Stimulated activated CD4-positive, alpha-beta T cell treated with anti-CD3 and anti-CD28 coated beads, Interleukin-1b, Interleukin-23, amount 100 ng/mL, for 1 hour (primary cell): ENCODE measurements at places on chromosomes 4 and X.
A peak's percentile ranks its signal among the peaks of the same experiment; 100 is the strongest.

- no peak for DNase-seq
These were observed 2.4 kb upstream of the CLDN24 start for GRCh38 chr4:183324619-183325018.

DNA sequence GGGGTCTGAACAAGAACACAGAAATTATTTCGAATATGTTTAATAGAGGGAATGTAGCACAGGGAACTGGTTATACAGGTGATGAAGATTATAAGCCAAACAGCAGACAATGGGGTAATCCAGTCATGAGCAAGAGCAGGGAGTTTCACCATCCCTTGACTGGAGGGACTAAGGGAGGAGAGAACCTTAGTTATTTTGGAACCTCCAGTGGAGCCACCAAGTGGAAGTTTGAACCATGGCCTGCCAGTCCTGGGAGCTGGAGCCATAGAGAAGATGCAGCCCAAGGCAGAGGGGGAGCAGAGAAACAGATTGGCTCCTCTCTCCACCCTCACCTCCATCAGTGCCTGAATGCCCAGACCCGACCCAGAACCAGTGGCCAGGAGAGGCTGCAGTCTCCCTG, 264.6 kb upstream of the RASGEF1B start:
- no peak for DNase-seq

DNA sequence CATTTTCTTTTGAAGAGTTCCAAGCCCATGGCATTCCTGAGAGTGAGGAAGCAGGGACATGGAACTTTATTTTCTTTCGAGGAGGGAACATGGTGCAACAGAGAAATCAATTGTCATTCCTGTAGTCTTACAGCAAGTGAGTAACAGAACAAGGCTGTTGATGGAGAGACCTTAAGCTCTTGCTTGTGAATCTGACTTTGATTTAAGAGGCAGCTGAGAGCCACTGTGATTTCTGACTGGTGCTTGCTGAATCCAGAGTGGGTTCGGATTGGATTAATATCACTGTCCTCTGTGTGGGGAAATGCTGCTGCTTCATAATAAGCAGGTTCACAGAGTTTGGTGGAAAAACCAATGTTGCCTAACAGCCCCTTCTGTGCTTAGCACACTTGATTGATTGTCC, 4.7 kb upstream of the ATP1B4 start:
- DNase-seq, result no peak

- no peak for DNase-seq
These were observed 190.7 kb upstream of the RPL34 start for GRCh38 chr4:108429662-108430061.

DNA sequence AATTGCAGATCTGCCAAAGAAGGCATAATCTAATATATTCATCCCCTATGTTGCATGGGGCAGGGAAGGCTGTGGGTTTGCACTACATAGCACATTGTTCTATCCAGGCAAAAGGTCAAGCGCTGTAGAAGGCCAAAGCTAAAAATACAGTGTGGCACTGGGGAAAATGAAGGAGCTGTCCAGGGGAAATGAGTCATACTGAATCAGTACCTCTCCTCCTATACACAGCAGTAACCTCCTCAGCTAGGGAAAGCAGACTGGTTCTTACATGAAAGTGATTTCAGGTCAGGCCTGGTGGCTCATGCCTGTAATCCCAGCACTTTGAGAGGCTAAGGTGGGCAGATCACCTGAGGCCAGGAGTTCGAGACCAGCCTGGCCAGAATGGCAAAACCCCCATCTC, 31.0 kb upstream of the SLC25A4 start:
- DNase-seq, result no peak

DNA sequence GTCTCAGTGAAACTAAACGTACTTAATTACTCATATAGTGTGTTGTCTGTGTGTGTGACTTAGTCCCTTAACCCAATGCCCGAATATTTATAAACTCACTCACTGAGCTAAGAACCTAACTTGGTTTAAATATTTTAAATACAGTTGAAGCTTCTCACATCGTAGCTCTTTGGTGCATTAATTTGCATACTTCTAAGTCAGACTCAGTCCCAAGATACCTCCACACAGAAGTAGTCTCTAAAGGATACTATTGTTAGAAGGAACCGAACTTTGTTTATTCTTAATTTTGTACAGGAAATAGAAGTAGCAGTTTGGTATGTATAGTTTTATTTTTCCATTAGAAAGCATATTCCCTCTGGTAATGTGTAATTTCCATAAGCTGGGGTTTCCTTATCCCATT, 54.0 kb upstream of the NKAP start:
- no peak for DNase-seq

GRCh38 chr4:183876268-183876934, 28.7 kb upstream of the STOX2 start:
- DNase-seq, result no peak

GRCh38 chr4:106160560-106160959, 155.4 kb downstream of the TBCK start:
- no peak for DNase-seq

- DNase-seq, result no peak
These were observed 100.3 kb upstream of the DDIT4L start for GRCh38 chr4:100290585-100290984.

DNA sequence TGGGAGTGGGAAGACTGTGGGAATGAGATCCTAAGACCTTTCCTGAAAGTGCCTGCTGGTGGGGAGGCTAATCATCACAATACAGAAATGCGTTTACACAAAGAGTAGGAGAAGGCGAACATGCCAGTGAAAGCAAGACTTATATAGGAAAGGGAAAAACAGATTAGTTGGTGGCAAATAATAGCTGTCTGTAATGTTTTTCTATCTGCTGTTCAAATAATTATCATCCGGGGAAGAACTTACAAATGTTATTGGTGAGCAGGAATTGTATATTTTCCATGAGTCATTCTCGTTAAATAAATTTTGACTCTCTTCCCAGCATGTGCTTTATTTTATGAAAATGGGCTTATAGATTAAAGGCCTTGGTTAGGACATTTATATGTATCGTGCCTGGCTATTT, 196.5 kb downstream of the ARHGAP10 start:
- DNase-seq, result no peak

- DNase-seq, result no peak
These were observed 365.9 kb downstream of the CXXC4 start for GRCh38 chr4:104128850-104129213.

GRCh38 chrX:68847172-68847571, 18.4 kb downstream of the EFNB1 start:
- DNase-seq, result no peak

GRCh38 chr4:153555730-153556434, 89.7 kb downstream of the TMEM131L start:
- DNase-seq, result no peak

DNA sequence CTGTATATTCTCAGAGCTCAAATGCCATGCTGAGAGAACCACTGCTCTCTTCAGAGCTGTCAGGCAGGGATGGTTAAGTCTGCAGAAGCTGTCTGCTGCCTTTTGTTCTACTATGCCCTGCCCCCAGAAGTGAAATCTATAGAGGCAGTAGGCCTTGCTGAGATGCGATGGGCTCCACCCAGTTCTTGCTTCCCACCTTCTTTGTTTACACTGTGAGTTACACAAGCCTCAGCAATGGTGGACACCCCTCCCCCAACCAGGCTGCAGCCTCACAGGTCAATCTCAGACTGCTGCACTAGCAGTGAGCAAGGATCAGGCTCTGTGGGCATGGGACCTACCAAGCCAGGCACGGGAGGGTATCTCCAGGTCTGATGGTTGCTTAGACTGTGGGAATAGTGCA, 271.6 kb downstream of the CENPC start:
- DNase-seq, result no peak

- no peak for DNase-seq
These were observed 2051.3 kb downstream of the PCDH7 start for GRCh38 chr4:32771491-32771890.

DNA sequence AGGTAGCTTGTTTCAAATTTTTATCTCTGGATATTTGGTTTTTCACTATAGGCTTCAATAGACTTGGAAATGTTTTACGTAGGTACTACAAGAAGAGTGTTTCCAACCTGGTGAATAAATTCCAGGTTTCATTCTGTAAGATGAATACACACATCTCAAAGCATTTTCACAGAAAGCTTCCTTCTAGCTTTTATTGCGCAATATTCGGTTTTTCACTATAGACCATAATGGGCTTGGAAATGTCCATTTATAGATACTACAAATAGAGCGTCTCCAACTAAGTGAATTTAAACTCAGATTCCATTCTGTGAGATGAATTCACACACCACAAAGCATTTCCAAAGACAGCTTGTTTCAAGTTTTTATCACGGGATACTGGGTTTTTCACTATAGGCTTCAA, 857.7 kb upstream of the HS3ST1 start:
- no peak for DNase-seq

GRCh38 chr4:74095482-74095881, 3.5 kb downstream of the CXCL2 start:
- DNase-seq, result no peak

DNA sequence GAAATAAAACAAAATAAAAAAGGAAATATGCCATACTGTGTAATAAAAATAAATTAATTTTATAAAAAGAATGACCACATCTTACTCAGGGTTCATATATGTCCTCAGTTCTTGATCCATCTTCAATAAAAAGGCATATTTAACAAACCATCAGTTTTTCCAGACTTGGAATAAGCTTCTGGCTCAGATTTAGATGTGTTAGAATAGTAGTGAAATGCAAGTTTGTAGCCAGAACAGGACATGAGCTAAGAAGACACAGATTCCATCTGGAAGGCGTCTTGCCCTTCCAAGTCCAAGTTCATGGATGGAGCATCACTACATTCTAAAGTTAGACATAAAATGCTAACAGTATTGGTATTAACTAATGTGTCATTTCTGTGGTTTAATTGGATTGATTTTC, 10.3 kb upstream of the LSM6 start:
- DNase-seq, result no peak

DNA sequence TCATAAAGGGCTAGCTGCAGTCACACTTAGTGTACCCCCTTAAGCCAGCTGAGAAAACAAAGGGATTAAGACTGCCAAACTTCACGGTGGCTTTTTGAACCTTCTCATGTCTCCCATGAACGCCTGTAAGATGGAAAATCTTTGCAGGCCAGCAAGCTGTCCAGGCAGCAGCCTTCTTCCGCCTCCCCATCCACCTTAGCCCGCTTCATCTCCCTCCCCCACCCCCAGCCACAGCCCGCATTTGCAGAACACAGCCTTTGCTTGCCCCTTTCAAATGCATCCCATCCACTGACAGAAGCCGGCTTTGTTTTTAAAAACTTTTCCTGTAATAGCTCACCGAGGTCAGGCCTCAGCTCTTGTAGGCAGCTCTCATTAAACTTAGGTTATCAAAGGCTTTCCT, 113.8 kb upstream of the FAM9B start:
- no peak for DNase-seq

DNA sequence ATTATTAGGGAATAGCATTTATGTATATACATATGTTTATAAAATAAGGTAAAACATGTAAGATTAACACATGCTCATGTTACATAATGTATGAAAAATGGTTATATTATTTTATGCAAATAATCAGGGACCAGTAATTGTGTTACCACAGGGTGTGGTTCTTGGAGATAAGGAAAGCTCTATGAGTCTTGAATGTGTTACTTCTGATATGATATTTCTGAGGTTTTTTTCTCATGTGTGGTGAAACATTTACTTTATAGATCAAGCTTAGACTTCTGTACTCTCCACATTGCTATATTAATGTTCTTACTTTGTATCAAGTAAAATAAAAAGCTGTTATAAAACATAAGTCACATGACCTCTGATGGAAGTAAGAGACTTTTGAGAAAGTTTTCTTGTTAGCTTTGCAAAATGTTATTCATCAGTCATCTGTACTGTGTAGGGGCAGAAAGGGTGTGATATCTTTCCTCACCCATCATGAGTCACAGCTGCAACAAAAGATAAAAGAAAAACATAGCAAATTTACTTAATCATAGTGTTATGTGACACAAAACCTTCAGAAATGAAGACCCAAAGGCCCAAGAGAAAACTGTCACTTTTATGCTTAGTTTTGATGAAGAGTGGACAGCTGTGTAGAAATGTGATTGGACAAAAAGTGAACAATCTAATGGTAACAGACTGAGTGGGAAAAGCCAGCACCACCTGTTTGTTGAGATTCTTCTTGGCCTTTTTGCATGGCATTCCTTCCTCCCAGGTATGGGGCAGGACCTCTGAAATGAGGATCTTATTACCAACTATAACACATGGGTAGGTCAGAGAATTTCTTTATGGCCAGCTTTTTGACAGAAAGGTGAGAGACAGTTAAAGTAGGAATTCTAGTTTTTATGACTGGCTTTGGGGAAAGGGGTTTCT, 632.3 kb downstream of the PDHA2 start:
- no peak for DNase-seq

- peak; percentile 19 for DNase-seq
These were observed 292.5 kb downstream of the CHIC1 start for GRCh38 chrX:73855546-73855945.

- DNase-seq, result no peak
These were observed 459.0 kb downstream of the PDGFC start for GRCh38 chr4:156512622-156513021.

DNA sequence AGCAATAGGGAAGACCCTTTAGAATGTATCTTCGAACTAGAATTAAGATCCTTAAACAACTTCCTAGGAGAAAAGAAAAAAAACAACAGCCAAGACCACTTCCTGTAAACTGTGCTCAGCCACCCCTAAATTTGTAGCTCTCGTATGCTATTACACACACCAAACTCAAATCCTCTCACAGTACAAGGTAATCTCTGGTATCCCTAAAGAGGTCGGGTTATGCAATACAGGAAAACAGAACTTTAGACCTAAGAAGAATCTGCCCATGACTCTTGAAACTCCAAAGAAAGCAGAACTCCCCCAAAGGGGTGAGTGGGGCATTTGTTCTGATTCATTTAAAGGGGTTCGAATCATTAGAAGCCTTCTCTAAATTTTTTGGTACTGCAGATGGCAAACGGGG, 170.9 kb upstream of the CASK start:
- no peak for DNase-seq

GRCh38 chr4:147515220-147515936, 34.5 kb downstream of the EDNRA start:
- no peak for DNase-seq

DNA sequence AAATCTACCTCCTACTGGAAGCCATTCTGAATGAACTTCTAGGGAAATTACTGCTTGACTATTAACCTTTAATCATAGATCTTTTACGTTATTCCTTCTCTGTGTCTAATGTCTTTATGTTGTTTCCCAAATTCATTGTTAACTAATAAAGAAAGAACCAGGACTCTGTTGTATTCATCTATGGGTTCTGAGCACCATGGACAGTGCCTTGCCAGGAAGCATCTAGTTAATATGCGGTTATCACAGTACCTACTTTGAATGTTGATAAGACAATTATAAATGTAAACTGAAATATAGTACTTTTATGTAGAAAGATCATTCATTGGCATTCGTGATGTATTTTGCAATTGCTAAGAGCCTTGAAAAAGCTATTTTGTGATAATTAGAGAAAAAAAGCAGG, 23.8 kb downstream of the NWD2 start:
- DNase-seq, result no peak

DNA sequence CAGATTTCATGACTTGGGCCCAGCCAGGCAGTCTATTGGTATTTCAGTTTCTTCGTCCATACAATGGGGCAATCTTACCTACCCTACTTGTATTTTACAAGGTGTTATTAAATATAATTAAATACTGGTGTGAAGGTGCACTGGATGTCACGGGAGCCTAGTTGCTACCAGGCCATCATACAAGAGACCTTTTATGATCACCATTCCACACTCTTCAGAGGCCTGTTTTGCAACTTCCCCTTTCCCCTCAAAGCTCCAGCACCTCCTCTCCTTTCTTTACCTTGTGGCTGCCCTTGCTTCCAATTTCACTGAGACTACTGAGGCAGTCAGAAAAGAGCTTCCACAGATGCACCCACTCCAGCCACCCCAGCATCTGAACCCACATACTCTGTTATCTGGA, 93.8 kb upstream of the HELT start:
- no peak for DNase-seq
